ENCODE measurements at places on chromosomes 7 and 10.

- no peak for DNase-seq
These were observed 19.2 kb downstream of the GNA12 start for GRCh38 chr7:2824678-2825461.

- DNase-seq = no peak
These were observed 32.2 kb downstream of the MAD1L1 start for GRCh38 chr7:2200584-2200980.

- DNase-seq = no peak
These were observed 27.1 kb upstream of the CC2D2B start for GRCh38 chr10:95880704-95881103.

DNA sequence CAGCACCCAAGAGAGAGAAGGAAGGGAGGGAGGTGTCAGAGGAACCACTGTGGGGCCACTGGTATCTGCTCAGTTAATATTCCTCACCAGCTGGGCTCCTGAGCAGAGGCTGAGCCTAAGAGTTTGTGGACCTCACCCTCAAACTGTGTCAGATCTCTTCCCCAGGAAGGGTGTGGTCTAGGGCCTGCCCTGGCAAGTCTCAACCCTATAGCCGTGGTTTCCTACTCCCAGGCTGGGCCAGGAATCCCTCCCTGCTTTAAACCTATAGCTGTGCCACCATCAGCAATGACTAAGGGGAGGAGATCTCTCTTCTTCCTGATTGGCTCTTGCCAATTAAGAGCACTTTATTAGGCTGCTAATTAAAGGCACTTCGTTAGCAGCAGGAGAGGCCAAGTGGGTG is 29.9 kb downstream of the POLL start:
- DNase-seq = no peak

GRCh38 chr10:62054830-62055229 is 153.3 kb downstream of the ARID5B start:
- no peak for DNase-seq

GRCh38 chr7:134593530-134594392 is 44.9 kb downstream of the AKR1B15 start:
- peak; percentile 69 for DNase-seq

- no peak for DNase-seq
These were observed 67.2 kb upstream of the FAM204A start for GRCh38 chr10:118409295-118409694.

GRCh38 chr7:111672901-111673300 is 110.6 kb upstream of the IMMP2L start:
- DNase-seq = no peak

DNA sequence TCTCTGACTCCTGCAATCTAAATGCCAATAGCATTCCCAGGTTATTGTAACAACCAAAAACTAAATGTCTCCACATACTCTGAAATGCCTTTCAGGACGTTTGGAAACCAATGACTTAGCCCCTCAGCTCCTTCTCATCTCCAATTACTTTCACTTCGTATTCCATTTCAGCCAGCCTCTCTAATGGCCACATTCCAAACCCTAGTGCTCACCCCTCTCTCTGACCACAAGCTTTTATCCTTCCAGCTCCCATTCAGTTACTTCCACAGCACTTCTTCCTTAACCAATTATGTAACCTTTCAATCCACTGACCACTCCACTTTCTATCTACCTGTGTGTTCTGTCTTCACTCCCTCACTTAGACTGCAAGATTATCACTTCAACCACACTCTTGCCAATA is 4.3 kb downstream of the NOC3L start:
- no peak for DNase-seq

- peak; percentile 76 for DNase-seq
These were observed 129.3 kb downstream of the PKD1L1 start for GRCh38 chr7:47818796-47819606.

DNA sequence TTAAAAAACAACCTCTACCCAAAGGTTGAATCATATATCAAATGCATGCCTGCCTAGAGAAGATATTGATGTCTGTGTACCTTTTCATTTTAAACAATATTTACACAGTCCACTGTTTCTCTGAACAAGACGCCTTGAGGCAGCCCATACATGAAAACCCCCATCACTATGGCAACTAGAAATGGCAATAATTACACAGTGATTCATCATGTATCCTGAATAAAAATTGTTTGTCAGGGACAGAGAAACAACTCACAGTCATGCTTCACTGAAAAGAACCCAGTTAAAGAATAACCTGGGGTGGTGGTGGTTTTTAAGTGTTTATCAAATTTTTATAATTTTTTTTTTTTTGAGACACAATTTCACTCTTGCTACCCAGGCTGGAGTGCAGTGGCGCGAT is 19.7 kb downstream of the DNAJC12 start:
- no peak for DNase-seq

GRCh38 chr10:80515511-80515910 is 22.2 kb upstream of the SH2D4B start:
- no peak for DNase-seq

DNA sequence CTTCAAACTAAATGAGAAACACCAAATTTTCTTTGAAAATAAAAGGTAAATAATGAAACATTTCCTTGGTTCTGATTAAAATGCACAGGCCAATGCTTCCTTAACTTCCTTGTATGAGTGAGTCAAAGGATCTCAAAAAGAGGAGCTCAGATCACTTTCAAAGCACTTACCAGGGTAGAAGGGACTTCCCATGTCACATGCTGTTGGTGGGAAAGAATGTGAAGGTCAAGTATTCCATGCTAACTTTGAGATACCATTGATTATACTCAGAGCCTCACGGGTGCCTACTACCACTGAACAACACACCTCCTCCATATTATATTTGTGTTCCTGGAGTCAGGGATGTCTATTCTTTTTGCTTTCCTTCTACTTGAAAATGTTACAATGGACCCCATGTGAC is 233.5 kb upstream of the KIAA1217 start:
- DNase-seq = no peak

DNA sequence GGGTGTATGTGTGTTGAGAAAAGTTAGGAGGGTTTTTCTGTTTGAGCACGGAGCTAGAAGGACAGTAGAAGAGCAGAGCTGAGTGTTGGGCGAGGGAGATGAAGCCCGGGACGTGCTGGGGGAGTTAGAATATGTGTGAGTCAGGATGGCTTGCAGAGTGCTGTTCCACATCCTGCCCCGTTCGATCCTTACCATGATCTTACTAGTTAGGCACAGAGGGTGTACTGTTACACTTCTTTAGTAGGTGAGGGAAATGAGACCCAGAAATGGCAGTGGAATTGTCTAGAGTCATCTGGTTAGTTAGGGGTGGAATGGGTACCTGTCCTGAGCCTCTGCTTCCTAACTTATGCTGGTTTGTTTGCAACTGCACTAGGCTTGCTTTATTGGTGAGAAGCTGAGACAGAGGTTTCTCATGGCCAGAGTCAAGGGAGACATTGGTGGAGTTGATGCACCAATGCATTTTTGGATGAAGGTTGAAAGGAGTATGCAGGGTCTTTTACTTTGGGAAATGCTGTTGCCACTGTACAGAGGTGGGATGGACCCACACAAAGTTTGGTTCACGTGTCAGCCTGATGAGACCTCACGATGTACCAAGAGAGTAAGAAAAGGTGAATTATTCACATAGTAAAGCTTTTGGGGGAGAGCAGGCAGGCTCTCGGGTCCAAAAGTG is 42.4 kb downstream of the CCNY start:
- no peak for DNase-seq

DNA sequence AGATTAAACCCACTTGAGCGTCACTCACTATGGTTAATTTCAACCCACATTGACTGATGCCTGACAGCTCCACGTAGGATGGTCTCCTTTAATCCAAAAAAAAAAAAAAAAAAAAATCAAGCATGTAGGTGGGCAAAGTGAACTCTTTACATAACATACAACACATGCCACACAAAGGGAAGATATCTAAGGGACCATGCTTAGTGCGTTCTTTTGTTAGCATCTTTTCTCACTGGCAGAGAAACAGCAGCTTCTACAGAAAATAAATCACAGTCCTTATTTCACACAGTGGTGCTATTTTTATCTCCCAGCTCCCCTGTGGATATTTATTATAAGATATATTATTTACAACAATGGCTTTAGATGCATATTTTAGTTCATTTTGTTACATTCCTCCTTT is 652.0 kb upstream of the CELF2 start:
- DNase-seq = no peak

DNA sequence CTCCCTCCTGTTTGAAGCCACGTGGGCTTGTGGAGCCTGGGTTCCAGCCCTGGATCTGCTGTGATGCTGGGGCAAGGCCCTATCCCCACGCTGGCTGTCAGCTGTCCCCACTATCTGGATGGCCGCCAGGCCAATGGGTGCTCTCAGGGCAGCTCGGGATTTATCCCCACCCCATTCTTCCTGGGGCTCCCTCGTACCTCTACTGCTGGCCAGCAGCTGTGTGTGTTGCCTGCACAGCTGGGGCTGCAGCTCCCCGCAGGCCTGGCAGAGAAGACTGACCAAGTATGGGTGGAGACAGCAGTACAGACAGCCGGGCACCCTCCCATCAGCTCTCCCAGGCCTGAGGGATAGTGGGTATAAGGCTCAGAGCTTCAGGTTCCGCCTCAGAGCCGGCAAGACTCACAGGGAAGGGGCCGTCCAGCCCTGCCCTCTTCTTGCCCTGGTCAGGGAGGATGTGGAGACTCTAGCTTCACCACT is 13.6 kb downstream of the CLIP2 start:
- DNase-seq = no peak

DNA sequence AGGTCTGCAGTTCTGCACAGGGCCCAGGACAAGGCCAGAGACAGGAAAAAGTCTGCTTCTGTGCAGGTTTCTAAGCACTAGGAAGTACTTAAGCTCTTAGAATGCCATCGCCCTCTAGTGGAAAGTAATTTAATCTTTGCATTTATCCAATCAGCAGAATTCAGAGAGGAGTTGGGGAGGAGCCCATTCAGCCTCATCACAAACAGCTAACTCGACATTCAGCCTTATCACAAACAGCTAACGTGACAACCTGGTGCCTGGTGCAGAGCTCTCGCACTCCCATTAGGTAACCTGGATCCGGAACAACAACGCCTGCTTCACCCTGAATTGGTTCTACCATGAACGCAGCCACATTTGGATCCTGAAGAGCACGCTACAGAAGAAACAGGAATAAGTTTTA is 15.2 kb downstream of the OAT start:
- no peak for DNase-seq

DNA sequence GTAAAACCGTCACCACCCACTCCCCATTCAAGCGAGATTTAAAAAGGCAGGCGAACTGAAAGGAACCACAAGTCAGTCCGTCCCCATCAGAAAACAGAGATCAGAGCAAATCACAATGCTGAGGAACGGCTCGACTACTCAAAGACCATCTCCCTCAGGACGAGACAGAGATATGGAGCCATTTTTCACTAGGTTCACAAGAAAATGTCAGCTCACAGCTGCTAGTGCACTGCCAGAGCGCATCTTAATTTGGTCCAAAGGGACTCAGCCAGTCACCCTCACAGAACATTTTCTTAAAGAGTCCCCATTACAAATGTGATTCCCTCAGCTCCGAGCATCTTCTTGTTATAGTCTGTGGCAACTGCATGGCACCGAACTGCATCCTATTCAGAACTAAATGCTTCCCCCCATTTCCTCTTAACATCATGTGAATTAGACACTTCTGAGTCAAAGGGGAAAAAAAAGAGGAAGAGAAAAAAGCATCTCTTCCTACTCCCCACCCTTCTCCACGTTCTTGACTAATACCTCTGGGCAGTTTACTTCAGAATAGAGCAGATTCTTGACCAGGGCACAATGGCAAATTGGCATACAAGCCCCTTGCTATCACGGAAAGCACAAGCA is 683.9 kb downstream of the MAGI2 start:
- DNase-seq = no peak

DNA sequence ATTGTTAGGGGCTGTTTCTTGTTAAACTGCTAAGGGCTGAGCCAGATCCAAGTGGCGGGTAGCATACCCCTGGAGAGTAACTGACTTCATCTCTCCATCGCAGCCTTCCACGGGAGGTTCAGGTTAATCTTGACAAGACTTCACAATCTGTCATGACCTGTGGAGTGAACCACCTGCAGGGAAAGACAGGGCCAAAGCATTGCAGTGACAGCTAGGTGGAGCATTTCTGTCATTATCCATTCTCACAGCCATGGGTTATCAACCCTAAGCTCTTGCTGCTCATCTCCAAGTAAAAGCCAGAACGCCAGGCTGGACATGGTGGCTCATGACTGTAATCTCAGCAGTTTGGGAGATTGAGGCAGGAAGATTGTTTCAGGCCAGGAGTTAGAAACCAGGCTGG is 17.2 kb downstream of the ABCC2 start:
- no peak for DNase-seq

DNA sequence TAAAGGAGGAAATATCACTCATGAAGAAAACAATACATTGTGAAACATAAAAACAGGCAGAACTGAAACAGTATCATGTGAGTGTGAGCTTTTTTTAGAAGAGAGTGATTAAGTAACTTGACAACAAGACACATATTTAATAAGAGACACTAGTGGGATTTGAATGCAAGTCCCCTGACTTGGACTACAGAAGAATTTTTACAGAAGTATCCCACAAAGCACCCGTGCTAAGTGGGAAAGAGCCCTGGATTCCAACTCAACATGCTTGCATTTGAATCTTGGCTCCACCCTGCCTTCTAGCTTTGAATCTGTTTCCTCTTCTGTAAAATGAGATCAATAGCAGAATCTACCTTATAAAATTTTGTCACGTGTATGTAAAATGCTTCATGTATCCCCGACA is 166.2 kb downstream of the ZNF365 start:
- DNase-seq = no peak

DNA sequence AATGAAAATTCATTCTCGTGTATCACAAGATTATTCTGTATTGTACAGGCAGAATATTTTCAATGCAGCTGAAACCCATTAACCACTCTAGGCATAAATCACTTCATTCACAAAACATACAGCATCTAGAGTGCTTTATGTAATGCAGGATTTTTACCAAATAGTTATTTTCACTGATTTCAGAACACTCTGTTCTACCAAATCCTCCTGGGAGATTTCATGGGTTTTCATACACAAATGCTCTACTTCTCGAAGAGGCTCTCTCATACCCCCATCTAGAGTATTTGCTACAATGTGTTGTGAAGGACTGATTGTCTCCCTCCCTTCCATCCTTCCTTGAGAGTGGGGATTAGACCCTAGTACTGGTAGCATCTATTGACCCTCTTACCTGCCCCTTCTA is 209.2 kb upstream of the LRRN3 start:
- DNase-seq = no peak

GRCh38 chr7:47044625-47045024 is 537.3 kb downstream of the TNS3 start:
- no peak for DNase-seq

- no peak for DNase-seq
These were observed 38.3 kb upstream of the KLHL7 start for GRCh38 chr7:23067271-23067670.

- no peak for DNase-seq
These were observed 504 bp upstream of the TRRAP start for GRCh38 chr7:98877692-98878364.

- no peak for DNase-seq
These were observed 27.8 kb upstream of the TMEM178B start for GRCh38 chr7:141045842-141046620.

GRCh38 chr7:13279854-13280435 is 592.5 kb downstream of the ARL4A start:
- DNase-seq = no peak

- DNase-seq = no peak
These were observed 88.0 kb upstream of the ELMO1 start for GRCh38 chr7:37536706-37537105.

All from body of pancreas (tissue), 4 donors.